ENCODE measurements at places on chromosomes 5 and 9.

DNA sequence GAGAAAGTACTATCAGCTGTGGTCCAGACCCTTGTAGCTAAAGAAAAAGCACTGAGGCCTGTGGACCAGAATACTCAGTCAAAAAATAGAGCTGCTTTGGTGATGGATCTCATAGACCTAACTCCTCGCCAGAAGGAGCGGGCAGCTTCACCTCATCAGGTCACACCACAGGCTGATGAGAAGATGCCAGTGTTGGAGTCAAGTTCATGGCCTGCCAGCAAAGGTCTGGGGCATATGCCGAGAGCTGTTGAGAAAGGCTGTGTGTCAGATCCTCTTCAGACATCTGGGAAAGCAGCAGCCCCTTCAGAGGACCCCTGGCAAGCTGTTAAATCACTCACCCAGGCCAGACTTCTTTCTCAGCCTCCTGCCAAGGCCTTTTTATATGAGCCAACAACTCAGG, 8.9 kb downstream of the RAB24 start:
- DNase-seq: no peak

DNA sequence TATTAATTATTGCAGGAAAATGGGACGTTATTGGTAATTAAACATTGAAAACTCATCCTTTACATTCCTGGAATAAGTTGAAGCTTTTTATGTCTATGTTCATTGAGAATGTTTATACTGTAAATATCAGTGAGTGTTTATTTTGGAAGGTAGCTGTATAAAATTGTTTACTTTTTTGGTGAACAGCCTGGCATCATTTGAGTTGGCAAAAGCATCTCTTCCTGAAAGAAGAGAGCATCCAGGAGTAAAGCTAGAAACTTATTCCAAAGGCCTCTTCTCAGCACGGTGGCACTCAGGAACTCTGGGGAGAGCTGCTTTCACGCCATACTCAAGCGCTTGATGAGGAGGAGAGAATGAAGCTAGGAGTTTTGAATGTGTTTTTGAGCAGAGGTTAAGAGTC, 79.9 kb downstream of the GAPVD1 start:
- DNase-seq: no peak

GRCh38 chr5:157855404-157855994, 3.4 kb downstream of the CLINT1 start:
- peak; percentile 3 for DNase-seq

- no peak for DNase-seq
Observed at GRCh38 chr9:98610711-98611110, 98.0 kb downstream of the GABBR2 start.

DNA sequence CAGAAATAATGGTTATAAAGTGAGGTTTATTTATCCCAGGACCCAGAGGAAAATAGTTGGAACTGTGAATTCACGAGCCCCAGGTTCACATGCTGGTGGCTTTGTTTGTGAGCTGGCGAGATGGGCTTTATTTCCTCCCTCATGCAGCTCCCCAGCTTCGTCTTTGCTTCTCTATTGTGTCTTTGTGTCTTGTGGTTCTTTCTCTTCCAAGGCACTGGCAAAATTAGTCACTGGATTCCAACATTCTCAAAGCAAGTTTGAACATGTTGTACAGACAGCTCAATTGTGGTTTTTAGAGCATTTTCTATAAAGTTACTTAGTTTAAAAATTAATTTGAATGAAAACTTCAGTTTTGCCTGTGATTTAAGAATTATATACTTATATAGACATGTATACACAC, 7.2 kb downstream of the NDUFS6 start:
- DNase-seq: no peak

DNA sequence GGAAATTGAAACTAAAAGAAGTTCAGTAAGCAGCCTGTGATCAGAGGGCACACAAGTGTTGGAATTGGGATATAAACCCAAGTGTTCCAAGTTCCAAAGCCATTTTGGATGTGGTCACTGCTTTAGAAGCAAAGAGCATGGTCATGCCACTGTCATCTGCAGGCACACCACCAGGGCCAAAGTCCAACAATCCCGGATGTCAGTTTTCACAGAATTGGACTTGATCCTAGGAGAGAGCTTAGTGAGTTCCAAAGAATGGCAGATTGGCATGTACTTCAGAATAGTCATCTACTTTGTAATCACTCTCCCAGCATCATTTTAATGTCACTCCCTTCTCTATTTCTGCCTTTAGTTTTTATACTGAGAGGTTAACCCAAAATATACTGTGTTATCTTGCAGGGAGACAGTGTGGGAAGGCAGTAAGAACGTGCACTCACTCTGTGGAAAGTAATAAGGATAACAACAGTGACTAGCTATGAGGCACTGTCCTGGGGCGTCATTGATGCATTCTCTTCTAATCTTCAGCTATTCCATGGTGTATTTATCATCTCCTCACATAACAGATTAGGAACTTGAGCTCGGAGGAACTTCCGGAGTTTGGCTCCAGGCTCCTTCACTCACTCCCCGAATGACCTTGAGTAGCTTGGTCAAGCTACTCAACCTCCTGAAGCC, 388.0 kb downstream of the ACTL7B start:
- no peak for DNase-seq

DNA sequence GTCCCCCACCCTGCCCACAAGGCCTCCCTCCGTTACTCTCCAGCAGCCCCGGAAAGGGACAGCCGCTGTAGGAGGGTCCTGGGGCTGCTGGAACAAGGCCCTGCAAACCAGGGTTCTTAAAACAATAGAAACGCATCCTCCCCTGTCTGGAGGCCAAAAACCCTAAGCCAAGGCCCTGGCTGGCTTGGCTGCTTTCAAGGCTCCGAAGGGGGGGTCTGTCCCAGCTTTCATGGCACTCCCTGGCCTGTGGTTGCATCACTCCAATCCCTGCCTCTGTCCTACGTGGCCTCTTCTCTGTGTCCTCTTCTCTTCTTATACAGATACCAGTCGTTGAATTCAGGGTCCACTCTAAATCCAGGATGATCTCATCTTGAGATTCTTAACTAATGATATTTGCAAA, 7.4 kb upstream of the UBAC1 start:
- no peak for DNase-seq

- peak; percentile 98 for DNase-seq
Observed at GRCh38 chr9:86854898-86855523, 92.3 kb downstream of the GAS1 start.

DNA sequence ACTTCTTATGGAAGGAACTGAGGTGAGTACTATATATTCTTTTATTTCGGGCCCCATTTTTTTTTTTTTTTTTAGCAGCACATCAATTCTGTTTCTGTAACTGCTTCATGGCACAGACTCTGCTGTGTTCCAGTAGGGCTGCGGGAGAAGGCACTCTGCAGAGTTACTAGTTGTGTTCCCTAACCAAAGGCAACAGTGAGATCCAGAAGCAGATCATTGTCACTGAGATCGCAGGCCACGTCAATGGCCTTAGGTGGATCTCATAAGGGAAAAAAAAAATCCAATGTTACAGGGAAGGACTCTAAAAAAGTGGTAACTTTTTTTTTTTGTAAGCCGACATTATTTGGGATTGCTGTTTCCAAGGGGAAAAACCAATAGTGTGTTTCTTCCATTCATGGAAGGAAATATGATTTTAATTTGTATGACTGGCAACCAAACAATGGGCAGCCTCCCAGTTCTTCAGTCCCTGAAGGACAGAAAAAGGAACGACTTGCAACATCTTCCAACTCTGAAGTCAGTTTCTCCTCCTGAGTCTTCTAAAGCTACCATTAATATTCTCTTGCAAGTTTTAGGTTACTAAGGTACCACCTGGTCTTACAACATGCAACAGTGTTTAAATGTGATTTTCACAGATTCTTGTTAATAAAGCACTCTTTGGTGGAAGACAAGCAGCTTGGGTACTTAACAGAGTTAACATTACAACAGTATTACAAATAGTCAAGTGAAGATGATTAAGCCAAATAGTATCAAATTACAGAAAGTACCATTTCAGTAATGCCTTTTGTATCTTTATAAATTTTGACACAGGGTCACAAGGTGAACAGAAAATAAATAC, 52.8 kb downstream of the HABP4 start:
- no peak for DNase-seq

DNA sequence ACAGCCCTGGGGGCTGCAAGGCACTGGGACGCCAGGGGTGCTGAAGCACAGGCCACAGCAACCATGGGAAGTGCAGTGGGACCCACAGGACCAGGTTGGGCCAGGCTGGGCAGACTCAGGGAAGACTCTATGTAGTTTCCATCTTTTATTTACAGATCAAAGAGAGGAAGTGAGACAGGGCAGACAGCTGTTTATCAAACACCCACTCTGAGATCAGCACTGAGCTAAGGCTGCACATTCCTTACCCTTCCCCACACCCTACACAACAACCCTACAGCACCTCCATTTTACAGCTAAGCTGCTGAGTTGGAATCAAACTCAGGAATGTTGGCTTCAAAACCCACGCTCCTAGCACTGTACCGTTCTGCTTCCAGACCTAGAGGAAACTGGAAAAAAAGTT, 19.8 kb downstream of the BARHL1 start:
- no peak for DNase-seq

- no peak for DNase-seq
Observed at GRCh38 chr9:84673806-84674205, 4.3 kb downstream of the NTRK2 start.
